Ovary (tissue), 10 donors: ENCODE measurements at places on chromosomes 2 and 18. TPM values are rescaled to one million over a fixed set of nuclear protein-coding genes. Genes with fewer than 3 reads are reported as not detected.

The C18orf63 gene
- not detected for total RNA-seq

The CFC1 gene
- total RNA-seq = not detected

The TPO gene
- total RNA-seq = not detected

The SNORC gene
- total RNA-seq = 1.1 TPM

The RAB6C gene
- total RNA-seq = not detected

The DCDC2C gene
- not detected for total RNA-seq

The CAPN14 gene
- not detected for total RNA-seq

- peak; percentile 79 for DNase-seq
- H3K36me3 ChIP-seq = no peaks in the 10 kb centered on the region
- H3K27me3 ChIP-seq = no peaks in the 10 kb centered on the region
- no peak overlapping the region for H3K27ac ChIP-seq
These were observed 20.3 kb upstream of the LAPTM4A start for GRCh38 chr2:20071397-20072383.

- no peaks in the 10 kb centered on the region for H3K27me3 ChIP-seq
- DNase-seq = no peak
- H3K4me1 ChIP-seq = no peaks in the 10 kb centered on the region
- H3K36me3 ChIP-seq = no peaks in the 10 kb centered on the region
- H3K4me3 ChIP-seq = no peak overlapping the region
These were observed 135.4 kb downstream of the ABCA12 start for GRCh38 chr2:215003001-215003400.

GRCh38 chr2:58110765-58111164 lies 64.2 kb downstream of the VRK2 start:
- H3K4me3 ChIP-seq = no peak overlapping the region
- DNase-seq = no peak
- H3K27ac ChIP-seq = no peak overlapping the region
- no peaks in the 10 kb centered on the region for H3K27me3 ChIP-seq

DNA sequence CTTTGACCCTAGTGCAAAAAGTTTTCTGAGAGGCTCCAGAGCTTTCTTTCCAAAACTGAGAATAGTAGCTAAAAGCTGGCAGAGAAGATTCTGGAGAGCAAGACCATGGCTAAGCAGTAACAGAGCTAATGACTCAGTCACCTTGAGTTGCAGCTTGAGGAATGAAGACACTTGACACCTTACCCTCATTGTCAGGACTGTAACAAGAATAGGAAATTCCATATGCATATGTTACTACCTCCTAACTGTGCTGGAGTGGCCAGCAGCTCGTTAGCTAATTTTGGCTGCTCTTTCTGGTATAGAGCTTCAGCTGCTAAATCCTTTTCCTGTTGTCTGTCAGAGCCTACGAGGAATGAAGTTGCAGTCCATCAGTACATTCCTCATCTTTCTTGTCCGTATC lies 68.6 kb upstream of the LHCGR start:
- DNase-seq = no peak
- no peaks in the 10 kb centered on the region for H3K27me3 ChIP-seq
- peaks cover under 1% of the 10 kb centered on the region for H3K4me1 ChIP-seq

GRCh38 chr2:62216616-62217015 lies 20.7 kb downstream of the B3GNT2 start:
- no peak overlapping the region for H3K4me3 ChIP-seq
- no peak overlapping the region for H3K27ac ChIP-seq
- peak; percentile 76 for DNase-seq
- H3K36me3 ChIP-seq = no peaks in the 10 kb centered on the region

DNA sequence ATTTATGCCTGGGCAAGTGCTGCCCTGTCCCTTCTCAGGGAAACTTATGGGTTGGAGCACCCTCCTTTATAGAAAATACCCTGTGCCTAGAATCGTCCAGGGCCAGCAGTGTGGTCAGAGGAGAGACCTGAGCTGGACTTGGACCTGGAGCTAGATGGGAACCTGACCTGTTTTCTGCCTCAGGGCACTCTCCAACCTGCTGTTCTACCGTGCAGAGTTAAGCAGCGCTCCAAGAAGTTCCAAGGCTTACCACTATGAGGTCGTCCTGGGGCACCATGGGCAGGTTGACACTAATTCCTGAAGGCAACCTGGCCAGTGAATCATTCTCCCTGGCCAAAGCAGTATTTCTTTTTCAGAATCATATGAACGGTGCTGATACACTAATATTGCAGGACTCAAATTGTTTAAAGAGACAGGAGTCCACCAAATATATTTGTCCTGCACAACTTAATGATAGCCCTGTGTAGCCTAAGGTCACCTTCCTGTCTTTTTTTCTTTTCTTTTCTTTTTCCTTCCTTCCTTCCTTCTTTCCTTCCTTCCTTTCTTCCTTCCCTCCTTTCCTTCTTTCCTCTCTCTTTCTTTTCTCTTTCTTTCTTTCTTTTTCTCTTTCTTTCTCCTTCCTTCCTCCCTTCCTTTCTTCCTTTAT lies 455.4 kb upstream of the HNMT start:
- no peaks in the 10 kb centered on the region for H3K4me1 ChIP-seq
- no peak overlapping the region for H3K27ac ChIP-seq
- no peak for DNase-seq
- no peak overlapping the region for H3K4me3 ChIP-seq

- no peaks in the 10 kb centered on the region for H3K36me3 ChIP-seq
- H3K27me3 ChIP-seq = no peaks in the 10 kb centered on the region
- no peaks in the 10 kb centered on the region for H3K4me1 ChIP-seq
- no peak overlapping the region for H3K27ac ChIP-seq
- H3K4me3 ChIP-seq = no peak overlapping the region
These were observed 20.1 kb upstream of the HTR2B start for GRCh38 chr2:231144896-231145295.

DNA sequence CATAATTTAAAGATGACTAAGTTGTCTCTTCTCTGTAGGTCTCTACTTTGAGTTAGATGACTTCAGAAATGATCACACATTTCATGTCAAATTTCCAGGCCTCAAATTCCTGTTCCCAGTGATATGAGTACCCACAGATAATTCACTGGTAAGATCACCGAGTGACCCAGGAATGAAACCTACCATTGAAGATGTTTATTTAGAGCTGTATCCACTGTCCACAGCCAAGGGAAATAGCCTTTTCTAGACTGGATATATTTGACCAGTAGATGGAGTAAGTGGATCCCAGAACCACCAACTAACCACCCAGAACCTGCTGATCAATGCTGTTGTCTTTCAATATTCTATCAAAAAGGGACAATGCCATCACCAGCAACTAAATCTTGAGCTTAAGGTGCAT lies 238.8 kb downstream of the SLC8A1 start:
- H3K4me1 ChIP-seq = no peaks in the 10 kb centered on the region
- no peaks in the 10 kb centered on the region for H3K36me3 ChIP-seq
- H3K27ac ChIP-seq = no peak overlapping the region

- H3K27me3 ChIP-seq = no peaks in the 10 kb centered on the region
- H3K27ac ChIP-seq = no peak overlapping the region
- H3K4me3 ChIP-seq = no peak overlapping the region
These were observed 79.0 kb upstream of the CABLES1 start for GRCh38 chr18:23056315-23056714.

- H3K27ac ChIP-seq = no peak overlapping the region
- no peak overlapping the region for H3K4me3 ChIP-seq
- DNase-seq = no peak
- H3K27me3 ChIP-seq = no peaks in the 10 kb centered on the region
These were observed 300.5 kb downstream of the INSIG2 start for GRCh38 chr2:118388771-118389170.

- no peak for DNase-seq
- H3K27me3 ChIP-seq = no peaks in the 10 kb centered on the region
- no peaks in the 10 kb centered on the region for H3K4me1 ChIP-seq
- no peak overlapping the region for H3K4me3 ChIP-seq
- no peaks in the 10 kb centered on the region for H3K36me3 ChIP-seq
These were observed 1.6 kb downstream of the ST8SIA3 start for GRCh38 chr18:57353940-57354461.

DNA sequence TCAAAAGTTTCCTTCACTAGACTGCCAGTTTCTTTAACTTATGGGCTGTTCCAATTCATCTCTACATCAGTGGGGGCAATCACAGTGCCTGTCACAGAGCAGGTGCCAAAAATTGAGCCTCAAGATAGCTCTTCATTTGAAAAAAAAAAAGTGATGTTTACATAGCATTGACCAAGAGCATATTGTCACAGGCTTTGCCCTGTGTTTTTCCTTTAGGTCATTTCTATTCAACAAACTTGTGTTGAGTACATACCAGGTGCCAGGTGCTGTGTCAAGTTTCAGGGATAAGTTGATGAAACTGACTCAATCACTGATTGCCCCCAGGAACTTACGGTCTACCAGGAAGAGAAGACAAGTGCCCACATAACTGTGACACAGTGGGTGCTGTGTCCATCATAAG lies 22.2 kb upstream of the NT5C1B start:
- no peak for DNase-seq
- no peaks in the 10 kb centered on the region for H3K4me1 ChIP-seq
- no peak overlapping the region for H3K4me3 ChIP-seq
- H3K36me3 ChIP-seq = no peaks in the 10 kb centered on the region
- no peak overlapping the region for H3K27ac ChIP-seq

DNA sequence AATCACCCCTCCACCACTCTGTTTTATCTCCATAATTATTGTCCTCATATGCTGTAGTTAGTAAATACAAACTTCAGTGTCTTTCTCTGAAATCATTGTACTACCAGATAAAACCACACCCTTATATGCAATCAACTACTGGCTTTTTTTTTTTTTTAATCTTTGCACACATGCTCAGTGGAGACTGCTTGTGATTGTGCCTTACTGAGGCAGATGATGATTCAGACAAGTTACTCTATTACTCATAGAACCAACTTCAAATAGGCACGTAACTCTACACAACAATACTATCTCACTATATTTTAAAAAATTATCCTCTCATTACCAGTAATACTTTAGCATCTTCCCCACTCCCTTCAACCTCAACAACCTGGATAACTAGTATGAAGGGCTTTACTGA lies 1278.4 kb upstream of the PIK3C3 start:
- no peaks in the 10 kb centered on the region for H3K36me3 ChIP-seq
- no peaks in the 10 kb centered on the region for H3K27me3 ChIP-seq
- no peak for DNase-seq
- H3K4me1 ChIP-seq = no peaks in the 10 kb centered on the region

DNA sequence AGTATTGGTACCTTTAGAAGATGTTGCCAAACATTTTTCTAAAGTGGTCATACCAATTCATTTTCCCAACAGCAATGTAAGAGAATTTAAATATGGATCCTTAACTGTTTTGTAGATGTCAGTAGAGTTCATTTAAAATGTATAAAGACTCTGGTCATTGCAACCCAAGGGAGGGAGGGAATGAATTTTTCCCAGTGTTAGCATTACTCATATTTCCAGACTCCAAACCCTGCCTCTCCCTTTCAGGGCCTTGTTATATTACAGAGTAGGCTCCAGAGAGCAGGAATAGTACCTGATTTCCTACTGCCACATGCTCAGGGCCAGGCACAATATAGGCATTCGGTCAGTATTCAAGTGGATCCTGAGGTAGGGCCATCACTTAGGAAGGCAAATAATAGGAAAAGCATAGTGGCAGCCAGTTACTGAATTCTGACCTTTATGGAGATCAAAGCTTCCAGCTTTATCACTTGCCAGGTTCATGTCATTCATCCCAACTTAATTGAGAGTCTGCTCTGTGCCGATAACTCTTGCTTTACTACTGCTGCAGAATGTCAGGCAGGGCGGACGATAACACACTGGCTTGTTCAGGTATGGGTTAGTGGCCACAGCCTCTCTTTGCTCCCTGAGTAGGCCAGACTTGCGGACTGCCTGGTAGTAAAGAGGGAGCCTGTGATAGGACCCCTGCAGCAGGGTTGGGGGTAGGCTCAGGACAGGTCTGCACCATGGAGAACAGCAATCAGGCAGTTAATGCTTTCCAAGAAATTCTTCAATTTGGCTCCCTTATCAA lies 75.3 kb downstream of the OSBPL6 start:
- no peak for DNase-seq
- H3K4me1 ChIP-seq = no peaks in the 10 kb centered on the region
- H3K4me3 ChIP-seq = no peak overlapping the region
- no peaks in the 10 kb centered on the region for H3K36me3 ChIP-seq
- no peak overlapping the region for H3K27ac ChIP-seq
- H3K27me3 ChIP-seq = no peaks in the 10 kb centered on the region

- H3K27me3 ChIP-seq = no peaks in the 10 kb centered on the region
- H3K36me3 ChIP-seq = no peaks in the 10 kb centered on the region
- no peaks in the 10 kb centered on the region for H3K4me1 ChIP-seq
- H3K4me3 ChIP-seq = no peak overlapping the region
- H3K27ac ChIP-seq = no peak overlapping the region
- no peak for DNase-seq
These were observed 31.9 kb downstream of the FAM228A start for GRCh38 chr2:24206714-24207113.

DNA sequence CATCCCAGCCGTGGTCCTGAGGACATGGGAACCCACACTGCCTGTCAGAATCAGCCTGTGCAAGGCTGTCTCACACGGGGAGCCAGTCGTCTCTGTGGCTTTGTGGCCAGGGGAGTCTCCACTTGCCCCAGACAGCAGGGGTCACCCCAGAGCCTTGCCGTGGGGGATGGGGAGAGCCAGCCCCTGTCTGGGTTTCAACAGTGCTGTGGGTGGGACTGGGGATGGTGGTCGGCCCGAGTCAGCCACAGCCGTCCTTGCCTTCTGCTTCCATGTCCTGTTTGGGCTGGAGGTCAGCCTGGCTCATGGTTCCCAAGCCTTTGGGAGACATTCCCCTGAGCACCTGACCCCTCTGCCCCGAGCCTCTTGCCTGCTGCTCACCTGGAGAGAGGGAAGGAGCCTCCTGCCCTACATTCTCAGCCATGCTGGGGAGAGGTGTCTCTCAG lies 19.6 kb downstream of the GPR35 start:
- no peaks in the 10 kb centered on the region for H3K4me1 ChIP-seq
- H3K27ac ChIP-seq = no peak overlapping the region
- no peaks in the 10 kb centered on the region for H3K27me3 ChIP-seq
- H3K36me3 ChIP-seq = no peaks in the 10 kb centered on the region
- H3K4me3 ChIP-seq = no peak overlapping the region

DNA sequence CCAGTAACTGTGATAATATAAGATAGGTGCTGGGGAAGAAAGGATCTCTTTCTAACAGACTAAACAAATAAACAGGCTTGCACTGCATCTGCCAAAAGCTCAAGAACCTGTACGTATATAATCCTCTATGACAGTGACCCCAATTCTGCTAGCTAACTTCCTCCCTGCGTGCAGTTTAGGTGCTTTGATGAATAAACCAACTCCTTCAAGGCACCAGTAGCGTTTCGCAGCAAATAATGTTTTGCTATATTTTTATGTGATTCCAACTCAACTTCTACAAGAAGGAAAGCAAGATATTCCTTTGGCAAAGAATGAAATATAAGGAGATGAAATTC lies 135.5 kb upstream of the CHAC2 start:
- no peaks in the 10 kb centered on the region for H3K36me3 ChIP-seq
- no peaks in the 10 kb centered on the region for H3K27me3 ChIP-seq
- no peak overlapping the region for H3K27ac ChIP-seq
- no peaks in the 10 kb centered on the region for H3K4me1 ChIP-seq
- no peak overlapping the region for H3K4me3 ChIP-seq

DNA sequence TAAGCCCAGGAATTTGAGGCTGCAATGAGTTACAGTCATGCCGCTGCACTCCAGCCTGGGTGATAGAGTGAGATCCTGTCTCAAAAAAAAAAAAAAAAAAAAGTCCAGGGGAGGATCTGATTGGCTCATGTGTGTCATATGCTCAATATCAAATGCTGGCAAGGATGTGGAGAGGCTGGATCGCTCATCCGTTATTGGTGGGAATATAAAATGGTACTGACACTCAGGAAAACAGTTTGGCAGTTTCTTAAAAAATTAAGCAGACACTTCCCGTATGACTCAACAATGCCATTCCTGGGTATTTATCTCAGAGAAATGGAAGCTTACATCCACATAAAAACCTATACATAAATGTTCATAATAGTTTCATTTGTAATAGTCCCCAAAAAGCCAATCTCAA lies 68.9 kb downstream of the MEX3C start:
- H3K27ac ChIP-seq = no peak overlapping the region
- no peak overlapping the region for H3K4me3 ChIP-seq
- no peaks in the 10 kb centered on the region for H3K4me1 ChIP-seq
- no peaks in the 10 kb centered on the region for H3K36me3 ChIP-seq
- no peaks in the 10 kb centered on the region for H3K27me3 ChIP-seq
